NK-92 treated with Interleukin-12 subunit alpha and Interleukin-12 subunit beta, amount 100 ng/mL, for 24 hours (cell line): ENCODE measurements at places on chromosomes 12 and 14.
A peak's percentile ranks its signal among the peaks of the same experiment; 100 is the strongest.

GRCh38 chr14:68145539-68145938 is 326.0 kb downstream of the RAD51B start:
- no peak for DNase-seq

DNA sequence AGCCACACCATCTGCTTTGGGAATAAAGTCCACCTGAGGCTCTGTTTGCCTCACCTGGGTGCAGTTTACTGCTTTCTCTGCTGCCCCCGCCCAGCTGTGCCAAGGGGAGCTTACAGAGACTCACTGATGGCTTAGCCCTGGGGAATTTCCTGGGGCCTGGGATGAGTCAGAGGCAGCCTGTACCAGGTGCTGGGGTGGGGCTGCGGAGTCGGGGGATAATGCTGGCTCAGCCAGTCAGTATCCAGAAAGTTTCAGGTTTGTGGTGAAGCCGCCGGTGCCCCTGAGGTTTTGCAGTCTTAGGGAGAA is 22.3 kb downstream of the PLEKHG3 start:
- no peak for DNase-seq

DNA sequence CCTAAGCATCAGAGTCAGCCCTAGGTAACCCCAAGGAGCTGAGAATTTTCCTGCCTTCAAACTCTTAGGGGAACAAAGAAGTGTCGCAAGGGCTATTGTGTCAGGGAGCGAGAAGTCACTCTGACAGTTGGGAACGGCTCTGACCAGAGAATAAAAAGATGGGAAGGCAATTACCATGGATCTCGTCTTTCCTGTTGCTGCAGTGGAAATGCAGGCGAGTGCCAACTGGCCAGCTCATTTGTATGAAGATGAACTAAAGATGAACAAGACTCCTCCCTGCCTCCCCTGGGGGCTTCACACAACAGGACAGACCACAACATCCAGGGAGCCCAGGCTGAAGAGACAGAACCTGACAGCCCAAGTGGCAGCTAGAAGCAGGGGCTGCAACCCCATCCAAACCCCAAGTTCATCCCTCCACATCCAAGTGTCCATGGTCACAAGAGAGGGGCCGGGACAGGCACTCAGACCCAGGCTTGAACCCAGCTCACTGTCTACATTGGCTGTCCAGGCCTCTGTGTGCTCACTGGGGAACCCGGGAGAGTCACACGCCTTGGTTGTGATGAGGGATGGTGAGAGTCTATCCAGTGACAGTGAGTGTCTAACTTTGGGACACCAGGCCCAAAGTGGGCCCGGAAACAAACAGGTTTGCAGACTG is 322.4 kb downstream of the BCL11B start:
- DNase-seq, result no peak

GRCh38 chr12:57216014-57216911 is at the start of gene NXPH4:
Gene NXPH4 (plus strand): TSS chr12:57216794. CDS start chr12:57216970, 176 bp downstream.
- no peak for DNase-seq

GRCh38 chr12:8076366-8076765 is 5.7 kb upstream of the NECAP1 start:
- DNase-seq, result no peak

DNA sequence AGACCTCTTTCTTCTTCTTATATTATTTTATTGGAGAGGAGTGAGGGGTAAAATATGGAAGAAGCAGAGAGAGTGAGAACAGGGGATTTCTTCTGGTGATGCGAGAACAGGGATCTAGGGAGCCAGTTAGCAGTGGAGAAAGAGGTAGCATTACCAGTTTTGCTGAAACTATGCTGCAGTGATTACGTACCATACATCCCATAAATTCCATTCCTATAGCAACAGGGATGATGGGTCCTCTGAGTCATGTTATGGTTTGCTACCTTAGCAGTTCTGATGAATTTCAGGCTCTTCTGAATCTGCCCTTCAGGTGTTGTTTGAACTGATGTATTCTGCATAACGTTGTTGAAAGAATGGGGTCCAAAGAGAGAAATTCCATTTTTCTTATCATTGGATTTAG is 625.4 kb upstream of the LRFN5 start:
- no peak for DNase-seq

- no peak for DNase-seq
These were observed 506.0 kb downstream of the DIO2 start for GRCh38 chr14:79705126-79705894.

DNA sequence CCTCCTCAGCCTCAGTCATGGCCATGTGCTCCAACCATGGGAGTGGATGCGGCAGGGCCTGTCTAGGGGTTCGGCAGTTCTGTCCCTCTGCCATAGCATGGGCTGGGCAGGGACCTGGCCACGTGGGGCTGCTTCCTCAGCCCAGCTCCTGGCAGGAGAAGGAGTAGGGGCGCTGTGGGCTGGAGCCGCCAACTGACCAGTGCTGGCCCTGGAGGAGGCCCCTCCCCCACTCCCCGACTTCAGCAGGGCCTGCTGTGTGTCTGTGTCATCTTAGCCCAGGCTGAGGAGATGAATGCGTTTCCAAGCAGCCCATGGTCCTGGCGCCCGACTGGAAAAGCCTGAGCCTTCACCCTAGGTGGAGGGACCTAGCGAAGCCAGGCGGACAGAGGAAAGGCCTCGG is 2.7 kb upstream of the PACS2 start:
- no peak for DNase-seq

DNA sequence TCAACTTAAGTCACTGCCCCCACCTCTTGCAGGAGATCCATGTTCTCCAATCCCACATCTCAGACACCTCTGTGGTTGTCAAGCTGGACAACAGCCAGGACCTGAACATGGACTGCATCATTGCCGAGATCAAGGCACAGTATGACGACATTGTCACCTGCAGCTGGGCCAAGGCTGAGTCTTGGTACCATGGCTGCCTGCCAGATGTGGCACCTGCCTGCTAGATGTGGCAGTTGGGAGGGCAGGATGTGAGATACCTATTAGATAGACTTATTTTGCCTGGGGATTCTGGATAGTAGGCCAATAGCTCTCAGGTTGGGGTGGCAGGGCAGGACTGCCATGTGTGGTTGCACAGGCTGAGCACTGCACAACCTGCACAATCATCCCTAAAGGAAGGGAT is 7.9 kb upstream of the KRT86 start:
- DNase-seq, result no peak

GRCh38 chr12:23817345-23817744 is 132.1 kb downstream of the SOX5 start:
- no peak for DNase-seq

DNA sequence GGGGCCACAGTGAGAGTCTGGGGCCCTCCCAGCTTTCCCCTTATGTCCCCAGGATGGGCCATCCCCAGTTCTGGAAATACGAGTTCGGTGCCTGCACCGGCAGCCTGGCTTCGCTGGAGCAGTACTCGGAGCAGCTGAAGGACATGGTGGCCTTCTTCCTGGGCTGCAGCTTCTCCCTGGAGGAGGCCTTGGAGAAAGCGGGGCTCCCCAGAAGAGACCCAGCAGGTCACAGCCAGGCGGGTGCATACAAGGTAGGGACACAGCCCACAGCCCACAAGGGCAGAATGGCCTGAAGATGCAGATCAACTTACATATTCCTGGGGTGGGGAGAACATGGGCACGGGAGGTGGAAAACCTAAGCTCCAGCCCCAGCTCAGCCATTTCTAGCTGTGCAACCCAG is 56.1 kb downstream of the DGLUCY start:
- DNase-seq, result no peak

GRCh38 chr12:66164349-66164821 is 5.4 kb downstream of the TMBIM4 start:
- no peak for DNase-seq

DNA sequence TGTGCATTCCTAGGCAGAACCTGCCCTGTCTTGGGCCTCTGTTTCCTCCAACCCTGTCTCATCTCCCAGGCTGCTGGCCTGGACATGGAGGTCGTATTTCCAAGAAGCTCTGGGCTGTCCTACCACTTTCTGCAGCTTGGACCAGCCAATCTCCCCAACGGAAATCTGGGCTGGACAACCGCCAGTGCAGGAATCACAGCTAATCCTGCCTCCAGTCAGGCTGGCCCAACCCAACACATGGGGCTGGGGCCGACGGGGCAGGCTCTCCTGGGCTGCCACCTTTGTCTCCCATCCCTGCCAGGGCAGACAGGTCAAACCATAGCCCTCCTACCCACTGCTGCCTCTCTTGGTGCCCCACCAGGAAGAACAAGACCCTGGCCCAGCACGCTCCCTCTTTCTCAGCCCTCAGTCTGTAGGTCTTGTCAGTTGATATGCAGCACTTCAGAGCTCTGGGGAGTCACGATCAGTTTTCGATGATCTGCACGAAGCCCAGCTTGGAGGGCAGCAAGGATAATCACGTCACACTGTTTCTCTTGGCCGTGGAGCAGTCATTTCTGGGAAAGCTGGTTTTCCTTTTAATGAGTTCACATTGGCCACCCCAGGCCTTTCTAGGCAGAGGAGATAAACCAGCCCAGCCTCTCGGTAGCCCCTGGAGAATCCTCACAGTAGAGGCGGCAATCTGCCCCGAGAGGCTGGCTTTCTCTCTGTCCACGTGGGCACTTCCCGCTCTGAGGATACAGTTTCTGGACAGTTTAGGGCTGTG is 195.2 kb upstream of the PRMT8 start:
- no peak for DNase-seq

- no peak for DNase-seq
These were observed 261.2 kb downstream of the EGLN3 start for GRCh38 chr14:33689680-33690079.

DNA sequence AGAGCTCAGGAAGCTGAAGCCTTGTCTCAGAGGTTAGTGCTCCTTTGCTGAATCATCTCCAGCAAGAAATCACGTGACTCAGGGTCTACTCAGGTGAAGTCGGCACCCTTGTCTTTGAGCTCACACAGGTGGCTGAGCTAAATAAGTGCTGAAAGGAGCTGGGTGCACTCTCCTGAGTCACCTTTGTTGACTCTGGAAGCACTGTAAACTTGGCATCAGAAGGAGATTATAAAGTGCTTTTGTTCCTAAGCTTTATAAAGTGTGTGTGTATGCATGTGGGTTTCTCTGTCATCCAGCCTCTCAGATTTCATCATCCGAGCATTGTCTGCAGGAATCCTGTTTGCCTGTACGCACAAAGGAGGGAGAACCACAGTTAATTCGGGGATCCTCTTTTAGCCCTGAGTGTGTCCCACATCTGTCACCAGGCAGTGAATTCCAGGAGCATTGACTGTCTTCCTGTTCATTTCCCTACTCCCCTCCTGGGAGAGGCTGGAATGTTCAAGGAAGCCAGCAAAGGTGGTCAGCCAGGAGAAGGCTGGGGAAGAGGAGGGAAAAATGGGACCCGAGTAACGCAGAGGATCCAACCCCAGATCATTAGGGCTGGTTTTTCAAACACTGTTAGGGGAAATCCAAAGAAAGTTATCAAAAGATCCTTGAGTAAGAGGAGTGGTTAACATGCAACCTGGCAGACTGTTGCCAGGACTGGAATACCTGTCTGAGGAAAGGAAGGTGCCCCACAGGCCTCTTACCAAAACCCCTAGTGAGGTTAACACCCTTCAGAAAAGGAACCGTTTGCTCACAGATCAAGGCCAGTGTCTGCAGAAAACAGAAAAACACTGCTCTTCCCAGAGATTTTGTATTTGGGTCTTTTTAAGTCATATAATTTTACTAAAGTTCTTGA is 157.5 kb upstream of the HIF1A start:
- peak; percentile 41 for DNase-seq
